ENCODE measurements at places on chromosomes 3 and 15.

GRCh38 chr15:101156061-101156460, 95.8 kb downstream of the CHSY1 start:
- no peak for DNase-seq

- DNase-seq = no peak
These were observed 269.6 kb upstream of the TRIM42 start for GRCh38 chr3:140408252-140408651.

GRCh38 chr3:114323546-114324254, 29.9 kb downstream of the TIGIT start:
- DNase-seq = no peak

DNA sequence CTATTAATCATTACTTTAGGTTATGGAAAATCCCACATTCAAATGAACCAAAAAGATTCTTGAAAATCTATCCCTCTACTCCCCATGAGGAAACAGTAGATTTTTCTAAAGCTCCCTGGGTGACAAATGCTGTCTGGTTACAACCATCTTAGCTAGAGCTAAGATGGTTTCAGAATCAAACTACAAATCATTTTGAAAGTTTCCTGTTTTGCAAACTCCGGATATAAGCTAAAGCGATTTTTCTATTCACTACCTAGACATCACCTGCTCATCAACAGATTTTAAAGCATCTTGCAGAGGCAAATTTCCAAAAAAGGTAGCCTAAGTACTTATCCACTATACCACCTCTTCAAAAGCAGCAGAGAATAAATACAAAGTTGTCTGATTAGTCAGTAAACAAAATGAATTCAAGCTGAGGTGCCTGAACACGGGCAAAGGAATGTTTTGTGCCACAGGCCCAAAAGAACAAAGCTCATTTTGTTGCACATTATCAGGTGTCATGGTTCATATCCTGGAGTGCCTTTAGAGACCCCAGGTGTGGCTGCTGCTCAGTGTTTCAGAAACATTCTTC, 204.9 kb downstream of the TNIK start:
- DNase-seq = no peak

DNA sequence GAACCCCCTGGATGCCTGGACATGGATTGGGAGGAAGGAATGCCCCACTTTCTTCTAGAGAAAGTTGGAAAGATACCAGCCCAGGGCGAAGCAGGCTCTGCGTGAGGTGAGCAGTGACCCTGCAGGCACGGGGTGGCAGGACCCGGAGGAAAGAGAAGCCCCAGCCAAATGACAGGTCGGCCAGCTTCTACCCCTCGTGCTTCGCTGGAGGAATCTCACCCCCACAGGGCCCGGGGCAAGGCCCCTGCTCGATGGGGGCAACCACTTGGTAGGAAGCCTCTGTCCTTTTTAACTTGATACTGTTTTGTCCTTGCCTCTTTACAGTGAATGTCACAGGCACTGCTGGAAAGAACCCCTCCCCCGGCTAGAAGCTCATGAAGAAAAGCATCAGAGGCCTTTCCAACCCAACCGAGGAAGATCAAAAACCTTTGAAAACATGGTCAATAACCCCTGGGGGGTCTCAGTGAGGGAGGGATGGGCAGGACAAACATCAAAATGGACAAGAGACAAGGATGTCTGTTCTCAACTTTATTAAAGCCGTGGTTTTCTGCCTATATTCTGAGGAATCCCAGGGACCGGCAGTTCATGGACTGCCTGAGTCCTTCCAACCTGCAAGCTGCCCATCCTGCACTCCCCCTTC, 54.4 kb downstream of the SH3BP5 start:
- no peak for DNase-seq

GRCh38 chr3:123624302-123624701, 39.4 kb upstream of the HACD2 start:
- no peak for DNase-seq

GRCh38 chr3:71428841-71429596, 154.5 kb downstream of the FOXP1 start:
- DNase-seq = peak; percentile 68

DNA sequence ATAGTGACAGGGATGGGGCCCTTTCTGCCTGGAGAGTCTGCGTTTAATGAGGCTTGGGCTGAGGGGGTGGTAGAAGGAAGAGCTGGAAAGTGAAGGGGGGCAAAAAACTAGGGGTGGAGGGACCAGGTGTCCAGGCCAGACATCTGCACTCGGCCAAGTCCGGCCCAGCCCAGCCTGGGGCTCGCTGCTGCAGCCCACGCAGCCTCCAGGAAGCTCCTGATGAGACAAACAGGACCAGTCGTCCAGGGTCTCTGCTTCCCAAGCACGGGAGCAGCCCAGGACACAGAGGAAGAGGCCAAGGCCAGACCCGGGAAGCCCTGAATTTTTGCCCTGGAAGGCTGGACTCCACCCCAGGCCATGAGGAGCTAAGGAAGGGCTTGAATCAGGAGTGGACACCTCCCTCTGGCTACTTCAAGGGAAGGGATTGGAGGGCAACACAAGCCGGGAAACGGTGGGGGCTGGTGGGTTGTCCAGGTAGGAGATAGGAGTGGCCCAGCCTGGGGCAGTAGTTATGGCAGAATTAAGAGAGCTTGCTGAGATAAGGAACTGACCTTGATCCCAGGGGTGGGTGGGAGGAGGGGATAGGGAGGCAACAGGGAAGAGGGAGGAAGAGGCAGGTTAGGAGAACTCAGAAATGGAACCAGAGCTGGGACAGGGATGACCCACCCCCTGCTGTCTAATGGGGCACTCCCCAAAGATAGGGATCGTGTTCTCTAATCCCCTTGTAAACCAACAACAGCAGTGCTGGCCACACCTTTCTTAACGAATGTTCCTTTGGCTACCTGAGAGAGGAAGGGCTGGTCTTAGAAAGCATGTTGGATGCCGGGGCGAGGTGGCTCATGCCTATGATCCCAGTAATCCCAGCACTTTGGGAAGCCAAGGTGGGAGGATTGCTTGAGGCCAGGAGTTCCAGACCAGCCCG, 89.5 kb downstream of the ANP32A start:
- DNase-seq = no peak

- peak; percentile 34 for DNase-seq
These were observed 360.5 kb upstream of the NAALADL2 start for GRCh38 chr3:174498638-174499037.

GRCh38 chr3:185549651-185550111, 2.7 kb downstream of the LIPH start:
- peak; percentile 31 for DNase-seq

GRCh38 chr15:29942143-29942542, 119.9 kb upstream of the TJP1 start:
- peak; percentile 19 for DNase-seq

DNA sequence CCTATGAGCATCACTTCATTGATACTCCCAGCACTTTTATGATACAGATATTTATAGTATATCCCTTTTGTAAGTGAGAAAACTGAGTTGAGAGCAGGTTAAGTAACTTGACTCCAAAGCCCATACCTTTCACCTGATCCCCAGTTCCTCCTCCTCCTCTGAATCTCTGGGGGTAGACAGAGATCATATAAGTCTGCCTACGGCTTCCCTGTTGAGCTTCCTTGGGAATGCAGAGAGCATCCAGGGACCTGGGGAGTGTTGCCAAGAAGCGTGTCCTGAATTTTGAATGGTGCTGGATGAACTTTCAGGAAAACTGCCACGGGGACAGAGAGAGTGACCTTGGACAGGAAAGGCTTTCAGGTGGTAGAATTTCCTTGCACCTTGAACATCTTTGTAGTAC, 268.5 kb downstream of the LRTM1 start:
- no peak for DNase-seq

- DNase-seq = no peak
These were observed 65.9 kb downstream of the CHAC1 start for GRCh38 chr15:41019174-41019573.

DNA sequence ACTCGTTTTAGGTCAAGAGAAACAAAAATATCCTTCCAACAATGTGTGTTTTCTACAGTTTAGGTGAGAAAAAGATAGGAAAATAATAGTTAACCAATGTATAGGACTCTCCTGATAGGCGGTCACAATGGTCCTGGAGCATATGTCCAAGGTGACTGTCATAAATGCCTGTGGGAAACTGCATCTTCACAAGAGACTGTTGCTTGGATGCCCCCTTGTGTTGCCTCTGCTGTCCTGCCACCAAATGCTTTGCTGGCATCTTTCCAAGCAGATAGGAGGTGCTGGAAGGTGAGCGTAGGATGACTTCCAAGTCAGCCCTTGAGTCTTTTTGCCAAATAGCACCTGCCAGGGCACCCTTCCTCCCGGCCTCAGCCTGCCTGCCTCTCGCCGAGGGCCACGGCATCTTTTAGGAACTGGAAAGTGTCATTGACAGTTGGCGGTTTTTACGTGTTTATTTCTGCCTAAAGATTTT, 24.1 kb upstream of the SACM1L start:
- DNase-seq = peak; percentile 61

DNA sequence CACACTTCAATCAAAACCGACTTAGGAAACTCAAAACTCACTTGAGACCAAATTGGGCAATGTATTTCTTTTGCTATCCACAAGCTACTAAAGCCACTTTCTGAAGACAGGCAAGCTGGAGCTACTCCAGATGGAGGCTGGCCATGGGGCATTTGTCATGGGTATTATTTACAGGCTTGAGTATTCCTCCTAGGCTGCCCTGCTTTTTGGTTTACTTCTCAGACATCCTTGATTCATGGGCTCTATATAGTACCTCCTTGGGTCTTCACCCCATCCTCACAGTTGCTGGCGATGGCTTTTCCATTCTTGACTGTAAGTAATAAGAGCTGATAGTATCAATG, 18.6 kb upstream of the SYNM start:
- no peak for DNase-seq

All from GM23248 (cell line).